ENCODE measurements at places on chromosomes 12 and 14. TPM values are rescaled to one million over a fixed set of nuclear protein-coding genes. Genes with fewer than 3 reads are reported as not detected.

Gene SAMD15
- 0.42 TPM for total RNA-seq

Gene TBX3
- 34.3 TPM for total RNA-seq

Gene CCDC175
- total RNA-seq = not detected

Gene POTEG
- total RNA-seq = not detected

Gene PRR4
- total RNA-seq = 1.00 TPM

Gene LIN7A
- 22.1 TPM for total RNA-seq

Gene SLC7A8
- 3.2 TPM for total RNA-seq

Gene APOLD1
- total RNA-seq = 1.3 TPM

Gene ETFBKMT
- 6.9 TPM for total RNA-seq

Gene FIGNL2
- 0.29 TPM for total RNA-seq
